ENCODE measurements at places on chromosomes 11 and 22. TPM values are rescaled to one million over a fixed set of nuclear protein-coding genes. Genes with fewer than 3 reads are reported as not detected.

- no peak for DNase-seq
Measured at GRCh38 chr11:100383357-100383865, 303.7 kb upstream of the ARHGAP42 start.

DNA sequence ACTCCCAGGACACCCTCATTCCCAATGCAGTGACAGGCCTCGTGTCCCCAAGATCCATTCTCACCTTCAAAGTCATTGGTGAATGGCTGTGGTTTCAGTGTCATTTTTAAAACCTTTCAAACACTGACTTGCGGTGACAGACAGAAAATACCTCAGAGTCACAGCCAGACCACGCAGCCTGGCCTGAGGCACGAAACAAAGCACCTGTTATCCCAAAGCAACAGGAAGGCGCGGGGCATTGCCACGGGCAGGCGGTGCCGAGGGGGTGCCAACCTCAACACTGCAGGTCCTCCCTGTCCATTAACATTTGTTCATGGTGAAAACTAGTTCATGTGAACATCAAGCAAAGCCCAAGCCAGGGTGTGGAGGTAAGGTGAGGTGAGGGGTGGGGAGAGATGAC is 38.2 kb downstream of the RPUSD4 start:
- no peak for DNase-seq

RPS25 gene
- 933 TPM for total RNA-seq

APOA4 gene
- not detected for total RNA-seq
